ENCODE measurements at places on chromosomes 13 and 19.

DNA sequence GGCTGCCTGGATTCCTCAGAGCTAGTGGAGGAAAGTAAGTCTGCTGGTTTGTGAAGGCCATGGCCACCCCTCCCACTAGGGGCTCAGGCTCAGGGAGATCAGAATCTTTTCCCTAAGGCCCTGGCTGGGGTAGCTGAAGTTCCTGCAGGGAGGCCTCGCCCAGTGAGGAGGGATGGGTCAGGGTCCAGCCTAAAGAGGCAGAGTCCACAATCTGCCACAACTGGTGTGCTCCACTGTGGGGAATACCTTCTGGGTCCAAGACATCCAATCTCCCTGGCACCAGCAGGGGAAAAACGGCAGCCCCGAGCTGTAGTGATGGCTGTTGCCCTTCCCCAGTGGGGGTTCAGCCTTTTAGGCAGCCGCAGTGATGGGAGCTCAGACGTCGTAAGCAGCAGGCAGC lies 23.2 kb downstream of the IGFL3 start:
- DNase-seq: no peak

DNA sequence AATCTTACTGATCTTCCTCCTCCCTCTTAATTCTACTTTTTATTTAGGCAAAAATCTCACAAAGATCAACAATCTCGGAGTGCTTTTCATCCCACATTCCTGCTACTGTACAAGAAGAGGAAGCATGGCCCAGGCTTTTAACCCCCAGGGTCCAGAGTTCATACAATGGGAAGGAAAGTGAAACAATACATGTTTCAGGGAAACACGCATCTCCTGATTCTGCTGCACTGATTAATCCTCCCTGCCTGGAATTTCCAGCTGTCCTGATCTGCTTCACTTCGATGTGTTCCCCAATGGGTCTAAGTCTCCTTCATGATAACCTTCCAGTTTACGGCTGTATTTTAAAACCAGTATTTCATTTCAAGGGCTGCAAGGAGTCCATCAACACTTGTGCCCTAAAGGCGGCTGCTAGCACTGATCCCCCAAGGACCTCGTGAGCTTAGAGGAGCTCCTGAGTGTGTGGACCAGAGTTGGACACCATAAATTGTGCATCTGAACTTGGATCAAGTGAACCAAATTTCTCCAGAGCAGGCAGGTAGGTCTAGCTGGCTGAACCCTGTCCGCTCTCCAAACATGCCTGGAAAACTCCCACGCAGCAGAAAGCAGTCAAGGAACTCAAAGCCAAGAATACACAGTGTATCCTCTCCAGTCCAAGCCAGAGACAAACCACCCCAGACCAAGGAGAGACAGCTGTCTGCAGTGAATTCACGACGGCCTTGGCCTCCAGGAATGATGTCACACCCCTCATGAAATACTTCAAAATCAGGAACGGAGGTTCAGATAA lies 44.3 kb downstream of the COL4A1 start:
- DNase-seq: no peak

GRCh38 chr19:46499692-46500091 lies 4.0 kb upstream of the PNMA8B start:
- DNase-seq: no peak

GRCh38 chr13:113083402-113084061 lies 22.1 kb upstream of the F7 start:
- DNase-seq: no peak

DNA sequence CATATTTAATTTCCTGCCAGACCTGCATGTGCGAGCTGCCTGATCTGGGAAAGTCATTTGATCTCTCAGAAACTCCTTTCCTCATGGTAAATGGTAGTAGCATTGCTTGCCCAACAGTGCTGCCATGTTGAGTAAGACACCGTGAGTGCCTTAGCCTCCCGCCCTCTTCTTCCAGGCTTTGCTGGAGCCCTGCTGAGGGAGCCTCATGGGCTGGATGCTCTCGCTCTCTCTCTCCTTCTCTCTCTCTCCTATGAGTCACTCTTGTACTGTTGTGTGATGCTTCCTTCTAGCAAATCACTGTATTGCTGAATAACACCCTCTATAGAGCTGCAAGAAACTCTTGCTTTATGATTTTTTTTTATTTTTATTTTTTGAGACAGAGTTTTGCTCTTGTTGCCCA lies 365.5 kb downstream of the UQCRFS1 start:
- DNase-seq: no peak

- no peak for DNase-seq
Observed at GRCh38 chr13:52947921-52948373, 80.7 kb upstream of the OLFM4 start.

DNA sequence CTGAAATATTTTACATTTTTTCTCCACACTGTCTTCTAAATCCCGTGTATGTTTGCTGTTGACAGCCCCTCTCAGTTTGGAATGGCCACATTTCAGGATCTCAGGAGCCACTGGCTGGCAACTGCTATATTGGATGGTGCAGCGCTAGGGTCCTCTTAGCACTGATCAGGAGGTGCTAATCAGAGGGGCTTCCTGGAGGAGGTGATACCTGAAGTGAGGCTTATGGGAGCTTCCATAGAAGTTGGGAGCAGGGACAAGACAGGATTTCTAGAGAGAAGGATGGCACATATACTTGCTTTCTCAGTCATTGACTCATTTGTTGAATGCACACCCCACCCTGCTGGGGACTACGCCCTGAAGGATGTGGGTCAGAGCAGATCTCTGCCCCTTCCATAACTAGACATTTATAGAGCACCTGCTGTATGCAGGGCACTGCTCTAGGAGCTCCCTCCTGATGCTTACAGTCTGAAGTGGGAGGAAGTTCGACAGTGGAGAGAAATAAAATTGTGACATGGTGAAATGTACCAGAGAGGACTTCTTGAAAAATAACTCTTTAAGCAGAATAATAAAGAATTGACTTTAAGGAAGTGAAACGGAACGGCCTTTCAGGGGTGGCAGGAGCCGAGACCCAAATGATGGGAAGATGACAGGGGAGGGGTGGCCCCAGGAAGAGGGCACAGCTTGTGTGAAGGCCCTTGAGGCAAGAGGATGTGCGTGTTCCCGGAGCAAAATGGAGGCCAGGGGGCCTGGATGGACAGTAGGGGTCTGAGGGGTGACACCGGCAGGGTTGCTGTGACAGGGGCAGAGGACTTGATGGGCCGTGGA lies 13.1 kb downstream of the AP2A1 start:
- no peak for DNase-seq

All from effector CD4-positive, alpha-beta T cell (primary cell).